Breast epithelium (tissue), 4 donors: ENCODE measurements at places on chromosomes 11 and 22. TPM values are rescaled to one million over a fixed set of nuclear protein-coding genes. Genes with fewer than 3 reads are reported as not detected.

GRCh38 chr22:32473388-32473952, 1.1 kb upstream of the FBXO7 start:
- DNase-seq: no peak

DNA sequence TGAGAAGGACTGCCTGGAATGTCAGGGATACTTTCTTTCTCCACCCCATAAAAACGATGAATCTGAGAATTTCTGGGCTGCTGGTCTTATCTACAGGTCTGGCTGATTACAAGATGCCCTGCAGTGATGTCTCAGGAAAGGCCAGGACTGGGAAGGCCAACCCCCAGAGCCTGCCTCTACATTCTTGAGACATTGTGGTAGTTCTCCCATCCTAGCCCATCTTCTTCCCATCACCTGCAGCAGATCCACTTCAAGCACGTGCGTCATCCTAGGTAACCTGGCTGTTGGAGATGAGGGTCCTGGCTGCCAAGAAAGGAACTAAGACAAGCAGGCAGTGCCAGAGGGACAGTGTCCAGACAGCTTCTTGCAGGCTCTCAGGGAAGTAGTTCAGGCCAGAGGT, 44.1 kb upstream of the E2F8 start:
- no peak for DNase-seq

DNA sequence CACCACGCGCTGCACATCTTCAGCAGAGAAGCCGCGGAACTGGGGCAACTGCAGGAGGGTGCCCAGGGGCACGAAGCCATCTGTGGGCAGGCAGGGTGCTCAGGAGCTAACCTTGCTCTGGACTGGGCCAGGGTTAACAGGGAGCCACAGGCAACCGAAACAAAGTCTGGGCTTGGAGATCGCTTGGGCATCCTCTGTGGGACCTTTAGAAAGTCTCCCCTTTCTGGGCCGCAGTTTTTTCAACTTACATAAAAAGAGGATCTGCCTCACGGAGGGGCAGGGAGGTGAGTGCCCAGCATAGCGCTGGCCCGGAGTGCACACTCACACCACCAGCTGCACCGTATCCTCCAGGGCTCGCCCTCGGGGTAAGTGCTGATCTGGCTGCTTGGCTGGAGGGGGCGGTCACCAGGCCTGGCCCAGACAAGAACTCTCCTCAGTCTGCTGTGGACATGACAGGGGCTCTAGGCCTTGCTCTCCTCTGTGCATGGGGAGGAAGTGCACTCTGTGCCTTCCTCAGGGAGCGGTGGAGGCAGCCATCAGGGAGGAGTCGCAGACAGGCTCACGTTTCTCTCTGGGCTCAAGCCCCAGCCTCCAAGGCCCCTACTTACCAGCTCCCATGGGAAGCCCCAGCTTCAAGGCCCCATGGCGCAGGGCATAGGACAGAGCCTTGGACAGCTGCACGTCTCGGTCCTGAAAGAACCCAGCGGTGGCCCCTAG, 937 bp downstream of the TRPT1 start:
- DNase-seq: no peak

GRCh38 chr11:45174963-45175362, 28.5 kb downstream of the PRDM11 start:
- no peak for DNase-seq

- no peak for DNase-seq
Observed at GRCh38 chr11:27196203-27196897, 155.7 kb downstream of the BBOX1 start.

DNA sequence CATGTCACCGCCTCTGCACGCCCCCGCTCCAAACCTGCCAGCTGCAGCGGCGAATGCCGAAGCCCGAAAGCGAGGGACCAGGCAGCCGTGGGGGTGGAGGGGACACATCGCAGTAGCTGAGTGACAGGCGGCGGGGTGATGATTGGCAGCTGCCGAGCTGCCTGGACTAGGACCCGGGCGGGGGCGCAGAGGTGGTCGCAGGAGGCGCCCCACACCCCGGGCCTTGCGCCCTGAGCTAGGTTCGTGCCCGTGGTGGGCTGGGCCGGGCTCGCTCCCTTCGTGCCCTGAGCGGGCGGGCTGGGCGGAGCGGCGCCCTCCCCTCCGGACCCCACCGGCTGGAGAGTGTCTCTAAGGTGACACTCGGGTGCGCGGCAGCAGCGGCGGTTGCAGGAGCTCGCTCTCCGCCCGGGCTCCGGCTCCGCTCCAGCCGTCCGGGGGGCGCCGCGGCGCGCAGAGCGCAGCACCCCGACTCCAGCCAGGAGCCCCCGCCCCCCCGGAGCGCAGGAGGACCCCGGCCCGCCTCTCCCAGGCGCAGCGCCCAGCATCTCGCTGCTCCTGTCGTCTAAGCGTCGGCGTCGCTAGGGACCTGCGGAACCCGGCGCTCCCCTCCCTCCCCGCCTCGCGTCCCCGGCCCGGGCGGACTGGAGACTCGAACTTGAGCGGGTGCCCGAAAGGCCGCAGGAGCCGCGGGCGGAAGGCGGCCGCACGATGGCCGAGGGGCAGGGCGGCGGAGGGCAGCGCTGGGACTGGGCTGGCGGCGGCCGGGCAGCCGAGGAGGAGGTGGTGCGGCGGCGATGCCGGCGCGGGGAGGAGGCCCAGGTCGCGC, 14.5 kb upstream of the DGKZ start:
- DNase-seq: no peak

DNA sequence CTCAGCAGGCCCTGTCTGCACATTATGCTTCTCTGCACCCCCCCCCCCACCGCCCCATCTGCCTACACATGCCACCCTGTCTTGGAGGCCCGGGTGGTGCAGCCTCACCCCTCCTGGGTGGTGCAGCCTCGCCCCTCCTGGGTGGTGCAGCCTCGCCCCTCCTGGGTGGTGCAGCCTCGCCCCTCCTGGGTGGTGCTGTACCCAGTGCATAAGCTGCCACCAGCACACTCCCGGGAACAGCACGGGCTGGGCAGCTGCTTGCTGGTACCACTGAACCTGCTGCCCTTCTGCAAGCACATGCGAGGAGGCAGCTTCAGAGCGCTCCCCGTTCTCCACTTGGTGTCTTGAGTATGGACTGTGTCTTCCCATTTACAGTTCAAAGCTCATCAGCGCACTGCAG, 69.3 kb downstream of the NCAPD3 start:
- DNase-seq: no peak

DNA sequence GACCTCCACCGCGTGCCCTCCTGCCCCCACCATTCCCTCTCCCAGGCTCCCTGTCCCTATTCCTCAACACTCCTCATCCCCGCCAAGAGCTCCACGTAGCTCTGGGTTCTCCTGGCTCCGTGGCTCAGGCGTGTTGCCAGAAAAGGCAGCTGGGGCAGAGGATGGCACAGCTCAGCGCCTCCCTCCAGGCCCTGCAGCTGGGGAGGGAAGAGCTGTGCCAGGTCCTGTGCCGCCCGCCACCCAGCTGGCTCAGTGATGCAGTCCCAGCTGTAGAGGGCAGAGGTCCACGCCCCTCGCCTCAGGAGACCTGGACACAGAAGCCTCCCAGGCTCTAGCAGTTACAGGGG, 4.2 kb downstream of the ARHGAP1 start:
- no peak for DNase-seq

- DNase-seq: no peak
Observed at GRCh38 chr22:27459999-27460398, 341.6 kb downstream of the MN1 start.

- DNase-seq: no peak
Observed at GRCh38 chr11:35031867-35032266, 107.1 kb upstream of the CD44 start.

GRK3 gene
- 16.7 TPM for total RNA-seq

MMP12 gene
- not detected for total RNA-seq
